ENCODE measurements at places on chromosomes 5 and 9.

GRCh38 chr5:120164986-120165385 lies 299.1 kb upstream of the PRR16 start:
- H3K4me3 ChIP-seq = no peak overlapping the region
- no peaks in the 10 kb centered on the region for H3K36me3 ChIP-seq
- no peaks in the 10 kb centered on the region for H3K4me1 ChIP-seq
- no peak overlapping the region for H3K27ac ChIP-seq

DNA sequence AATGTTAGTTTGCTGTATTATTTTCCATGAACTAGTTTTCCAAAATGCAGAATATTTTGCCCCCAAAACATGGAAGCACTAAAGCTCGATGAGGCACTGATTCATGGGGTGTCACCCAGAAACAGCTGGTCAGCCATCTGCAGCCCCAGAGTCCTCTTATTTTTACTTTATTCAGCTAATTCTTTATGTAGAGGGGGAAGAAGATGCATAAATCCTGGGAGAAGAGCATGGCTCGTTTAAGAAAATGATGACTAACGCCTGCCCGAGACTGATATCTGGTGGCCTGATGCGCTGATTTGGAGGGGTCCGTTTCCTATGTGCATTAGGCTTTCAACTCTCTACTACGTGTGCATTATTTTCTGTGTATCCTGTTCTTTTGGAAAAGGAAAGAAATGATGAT lies 390.3 kb upstream of the MEF2C start:
- H3K27me3 ChIP-seq = no peaks in the 10 kb centered on the region
- no peak overlapping the region for H3K4me3 ChIP-seq
- H3K4me1 ChIP-seq = no peaks in the 10 kb centered on the region
- peaks cover under 1% of the 10 kb centered on the region for H3K36me3 ChIP-seq
- no peak overlapping the region for H3K27ac ChIP-seq

GRCh38 chr5:163306421-163306820 lies 131.0 kb upstream of the CCNG1 start:
- no peak for DNase-seq
- H3K27ac ChIP-seq = no peak overlapping the region
- no peaks in the 10 kb centered on the region for H3K36me3 ChIP-seq
- H3K4me3 ChIP-seq = no peak overlapping the region

DNA sequence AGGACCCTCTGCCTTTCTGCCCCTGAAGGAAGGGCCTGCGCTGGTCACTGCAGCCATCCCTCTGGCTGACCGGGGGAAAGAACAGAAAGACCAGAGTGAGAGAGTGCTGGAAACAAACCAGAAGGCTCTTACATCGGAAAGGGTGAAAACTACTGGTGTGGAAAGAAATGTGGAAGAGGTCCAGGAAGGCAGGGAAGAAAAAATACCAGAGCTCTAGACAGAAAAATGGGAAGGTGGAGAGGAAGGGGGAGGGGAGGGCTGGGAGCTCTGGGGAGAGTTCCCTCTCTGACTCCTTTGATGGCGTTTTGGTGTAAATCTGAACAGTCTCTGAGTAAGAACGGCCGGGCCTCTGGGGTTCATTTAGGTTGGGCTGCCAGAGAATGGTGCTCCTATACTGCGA lies 47.7 kb downstream of the COL23A1 start:
- H3K27ac ChIP-seq = no peak overlapping the region

- no peaks in the 10 kb centered on the region for H3K36me3 ChIP-seq
- H3K27me3 ChIP-seq = peaks cover 20% of the 10 kb centered on the region
- DNase-seq = no peak
- no peak overlapping the region for H3K27ac ChIP-seq
- H3K4me1 ChIP-seq = peaks cover 4% of the 10 kb centered on the region
- peak overlapping the region; percentile 74 for H3K4me3 ChIP-seq
Observed at GRCh38 chr9:95004411-95005277, 278.1 kb downstream of the AOPEP start.

DNA sequence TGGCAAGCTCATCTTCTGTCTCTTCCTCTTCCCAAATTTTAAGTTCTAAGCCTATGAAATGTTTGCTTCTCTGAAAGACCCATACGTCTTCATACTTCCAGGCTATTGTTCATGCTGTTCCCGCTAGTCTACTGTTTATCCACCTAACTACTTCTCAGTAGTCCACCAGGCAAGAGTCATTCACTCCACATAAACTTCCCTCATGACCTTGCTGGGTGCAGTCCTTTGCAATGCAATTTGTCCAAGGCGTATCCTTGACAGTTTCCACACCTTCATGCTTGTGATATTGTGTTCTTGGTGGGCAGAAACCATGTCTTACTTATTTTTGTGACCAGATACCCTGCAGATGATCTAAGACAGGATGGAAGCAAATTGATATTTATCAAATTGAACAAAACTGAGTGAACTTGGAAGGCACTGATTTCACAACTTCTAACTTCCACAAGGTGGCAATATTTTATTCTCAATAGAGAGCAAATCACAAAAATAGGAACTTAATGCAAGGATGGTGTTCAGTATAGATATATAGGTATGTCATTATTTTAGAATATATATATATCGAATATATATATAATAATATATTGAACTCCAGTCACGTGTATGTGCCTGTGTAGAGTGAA lies 30.3 kb downstream of the TYRP1 start:
- no peak for DNase-seq
- no peak overlapping the region for H3K27ac ChIP-seq
- peaks cover 13% of the 10 kb centered on the region for H3K36me3 ChIP-seq
- H3K4me1 ChIP-seq = no peaks in the 10 kb centered on the region

GRCh38 chr5:87877023-87877422 lies 391.6 kb downstream of the TMEM161B start:
- no peaks in the 10 kb centered on the region for H3K4me1 ChIP-seq
- DNase-seq = no peak
- H3K4me3 ChIP-seq = no peak overlapping the region
- no peak overlapping the region for H3K27ac ChIP-seq
- no peaks in the 10 kb centered on the region for H3K36me3 ChIP-seq
- H3K27me3 ChIP-seq = no peaks in the 10 kb centered on the region

- peaks cover 8% of the 10 kb centered on the region for H3K36me3 ChIP-seq
- peaks cover 1% of the 10 kb centered on the region for H3K4me1 ChIP-seq
- no peak for DNase-seq
Observed at GRCh38 chr9:112839331-112839730, 51.3 kb downstream of the SLC46A2 start.

- no peak overlapping the region for H3K4me3 ChIP-seq
- no peaks in the 10 kb centered on the region for H3K4me1 ChIP-seq
- H3K36me3 ChIP-seq = no peaks in the 10 kb centered on the region
- DNase-seq = no peak
- H3K27ac ChIP-seq = no peak overlapping the region
Observed at GRCh38 chr9:114469091-114469853, 36.0 kb downstream of the WHRN start.

- no peak overlapping the region for H3K4me3 ChIP-seq
- H3K4me1 ChIP-seq = no peaks in the 10 kb centered on the region
- no peak for DNase-seq
- no peaks in the 10 kb centered on the region for H3K36me3 ChIP-seq
- no peak overlapping the region for H3K27ac ChIP-seq
Observed at GRCh38 chr9:130459941-130460669, 15.3 kb downstream of the ASS1 start.

DNA sequence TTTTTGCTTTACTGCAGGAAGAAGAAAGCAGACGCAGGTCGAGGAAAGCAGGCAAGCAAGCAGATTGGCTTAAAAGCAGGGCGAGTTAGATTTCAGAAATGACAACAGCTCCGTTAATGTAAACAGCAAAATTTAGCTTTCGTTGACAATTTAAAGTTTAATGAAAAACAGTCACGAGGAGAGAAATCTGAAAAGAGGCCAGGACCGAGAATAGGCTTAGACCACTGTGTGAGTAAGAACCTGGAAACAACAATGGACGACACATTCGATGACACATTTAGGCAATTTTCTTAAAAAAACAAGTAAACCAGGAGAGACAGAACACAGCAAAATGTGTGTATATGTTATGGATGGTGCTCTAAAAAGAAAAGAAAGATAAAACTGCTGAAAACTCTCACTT lies 155.3 kb downstream of the ISOC1 start:
- no peaks in the 10 kb centered on the region for H3K4me1 ChIP-seq
- no peak for DNase-seq
- no peak overlapping the region for H3K27ac ChIP-seq
- peaks cover 11% of the 10 kb centered on the region for H3K36me3 ChIP-seq

- H3K4me1 ChIP-seq = no peaks in the 10 kb centered on the region
- no peak overlapping the region for H3K4me3 ChIP-seq
- no peaks in the 10 kb centered on the region for H3K27me3 ChIP-seq
- H3K36me3 ChIP-seq = no peaks in the 10 kb centered on the region
Observed at GRCh38 chr5:87007737-87008136, 259.9 kb upstream of the RASA1 start.
